ENCODE measurements at places on chromosomes 6 and 20.

- DNase-seq: no peak
These were observed 66.0 kb downstream of the GPR6 start for GRCh38 chr6:110044096-110044495.

- no peak for DNase-seq
These were observed 746.8 kb downstream of the HDGFL1 start for GRCh38 chr6:23316131-23316530.

DNA sequence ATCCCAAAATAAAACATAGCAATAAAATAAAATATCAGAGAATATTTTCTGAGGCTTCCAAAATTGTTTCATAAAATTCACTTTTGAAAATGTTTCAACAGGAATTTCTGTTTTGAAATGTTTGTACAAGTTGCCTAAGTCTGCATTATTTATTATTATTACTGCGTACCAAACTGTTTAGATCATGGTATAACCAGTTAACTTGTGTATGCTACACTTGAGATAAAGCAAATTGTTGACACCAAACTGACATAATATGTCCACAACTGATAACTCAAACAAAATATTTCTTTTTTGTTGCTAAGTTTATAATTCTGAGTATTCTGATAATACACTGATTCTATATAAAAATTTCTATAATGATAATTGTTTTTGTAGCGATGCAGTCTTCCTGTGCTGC, 531.8 kb upstream of the EYS start:
- no peak for DNase-seq

DNA sequence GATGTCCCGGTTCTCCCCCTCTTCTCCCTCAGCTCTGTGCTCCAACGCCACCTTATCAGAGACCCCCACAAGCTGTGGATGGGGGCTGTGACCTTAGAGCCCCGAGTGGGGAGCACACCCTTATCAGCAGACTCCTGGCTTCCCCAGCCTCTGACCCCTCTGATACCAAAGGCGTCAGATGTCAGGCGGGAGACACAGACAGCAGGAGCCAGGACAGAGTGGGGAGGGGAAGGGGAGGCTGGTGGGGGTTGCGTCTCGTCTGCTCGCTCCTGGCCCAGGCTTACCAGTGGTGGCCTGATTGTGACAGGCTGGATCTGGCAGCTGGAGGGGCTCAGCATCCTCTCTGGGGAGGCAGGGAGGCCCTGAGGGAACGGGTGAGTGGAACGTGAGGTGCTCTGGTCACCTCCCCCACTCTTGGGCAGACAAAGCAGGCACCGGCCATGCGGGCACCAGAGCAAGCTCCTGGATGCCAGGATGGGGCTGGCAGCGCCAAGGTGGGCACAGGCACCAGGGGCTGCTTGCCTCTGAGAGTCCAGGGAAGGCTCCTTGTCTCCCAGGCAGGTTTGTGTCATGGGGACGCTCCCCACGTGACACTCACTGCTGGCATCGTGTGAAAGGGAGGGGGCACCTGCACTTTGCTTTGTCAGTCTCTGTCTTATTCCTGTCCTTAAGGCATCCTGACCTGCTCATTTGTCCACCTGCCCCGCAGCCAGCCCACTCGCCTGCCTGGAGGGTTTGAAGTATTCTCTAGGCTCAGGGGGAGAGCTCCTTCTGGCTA, 27.8 kb upstream of the GATA5 start:
- no peak for DNase-seq

DNA sequence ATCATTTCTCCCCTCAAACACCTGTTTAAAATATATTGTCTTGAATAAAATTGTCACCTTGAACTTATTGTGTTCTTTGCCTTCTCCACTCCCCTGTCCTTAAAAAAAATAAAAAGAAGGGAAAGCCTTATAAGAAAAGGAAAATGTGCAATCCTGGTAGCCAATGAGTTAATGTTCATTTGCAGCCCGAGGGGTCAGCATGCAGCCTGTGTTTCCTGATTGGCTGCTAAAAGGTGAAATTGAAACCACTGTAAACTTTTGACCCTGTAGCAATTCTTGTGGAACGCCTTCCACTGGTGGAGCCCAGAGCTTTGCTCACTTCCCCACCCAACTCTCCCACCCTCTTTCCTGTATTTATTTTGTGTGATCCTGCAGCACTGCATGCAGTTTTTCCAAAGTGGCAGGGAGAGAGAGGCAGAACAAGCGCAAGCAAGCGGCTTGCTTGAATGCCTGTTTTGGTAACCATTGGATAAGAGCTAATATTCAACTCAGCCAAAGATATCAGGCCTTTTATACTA, 74.9 kb downstream of the NCOA3 start:
- DNase-seq: peak; percentile 72

- no peak for DNase-seq
These were observed 18.3 kb downstream of the SDCBP2 start for GRCh38 chr20:1310506-1311190.

- no peak for DNase-seq
These were observed 137.5 kb upstream of the SHLD1 start for GRCh38 chr20:5612581-5613301.

- DNase-seq: no peak
These were observed 356 bp downstream of the TBXT start for GRCh38 chr6:166167258-166167731.

DNA sequence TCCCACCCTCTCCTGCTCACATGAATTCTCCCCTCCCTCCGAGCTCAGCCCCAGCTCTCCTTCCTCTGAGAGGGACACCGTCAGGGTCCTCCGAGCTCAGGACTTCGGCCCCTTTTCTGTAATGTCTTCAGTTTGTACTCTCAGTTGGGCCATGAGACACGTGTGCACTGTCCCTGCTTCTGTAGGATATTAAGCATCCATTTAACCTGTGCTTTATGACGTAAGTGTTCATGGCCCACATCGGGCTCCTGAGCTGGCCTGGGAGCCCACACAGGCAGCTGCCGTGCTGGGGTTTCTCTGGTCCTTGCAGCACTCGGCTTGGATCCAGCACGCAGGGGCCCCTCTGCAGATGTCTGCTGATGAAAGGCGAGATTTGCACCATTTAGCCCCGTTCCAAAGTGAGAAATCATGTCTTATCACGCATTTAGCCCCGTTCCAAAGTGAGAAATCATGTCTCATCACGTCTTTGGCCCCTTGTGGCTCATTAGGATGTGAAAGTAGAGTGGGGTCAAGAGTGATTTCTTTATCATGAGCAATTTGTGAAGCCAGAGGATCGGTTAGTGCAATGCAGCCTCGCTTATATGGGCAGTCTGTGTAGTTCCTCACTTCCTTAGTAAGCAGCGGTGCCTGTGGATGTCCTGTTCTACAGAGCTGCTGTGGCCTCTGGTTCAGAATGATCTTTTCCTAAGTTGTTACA, 25.3 kb downstream of the DUSP22 start:
- DNase-seq: no peak

DNA sequence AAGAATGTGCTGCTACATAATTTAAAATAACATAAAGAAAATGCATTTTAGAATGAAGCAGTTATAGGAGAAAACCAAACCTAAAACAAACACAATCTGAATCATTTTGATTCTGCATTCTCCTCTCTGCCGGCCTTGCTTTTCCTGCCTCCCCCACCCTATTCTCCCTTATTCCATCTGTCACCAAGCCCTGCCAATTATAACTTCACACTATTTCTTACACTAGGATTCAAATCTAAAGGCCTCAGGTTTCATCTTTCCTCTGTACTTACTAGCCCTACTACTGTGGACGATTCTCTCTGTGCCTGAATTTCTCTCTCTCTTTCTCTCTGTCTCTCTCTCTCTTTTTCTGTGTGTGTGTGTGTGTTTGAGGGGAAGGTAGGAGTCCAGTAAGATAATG, 18.7 kb upstream of the PRIM2 start:
- no peak for DNase-seq

GRCh38 chr20:3430376-3431069, 23.1 kb upstream of the DNAAF9 start:
- DNase-seq: peak; percentile 14

DNA sequence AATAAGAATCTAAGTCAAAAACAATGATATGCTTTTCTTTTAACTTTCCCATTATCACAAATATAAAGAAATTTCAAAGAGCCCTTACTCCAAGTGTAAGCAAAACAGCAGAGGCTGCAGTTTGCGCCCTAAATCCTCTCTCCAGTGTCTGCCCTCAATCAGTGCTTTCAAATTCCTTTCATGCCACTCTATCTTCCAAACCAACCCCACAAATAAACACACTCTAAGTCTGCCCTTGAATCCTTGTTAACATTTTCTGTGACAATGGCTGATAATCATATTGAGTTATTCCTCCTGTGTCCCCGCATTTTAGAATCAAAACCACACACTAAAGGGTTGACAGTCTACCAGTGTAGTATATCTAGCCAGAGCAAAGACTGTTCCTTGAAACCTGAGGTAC, 317.9 kb upstream of the MARCKS start:
- no peak for DNase-seq

GRCh38 chr6:169722362-169723199, 1.7 kb downstream of the PHF10 start:
- peak; percentile 63 for DNase-seq

DNA sequence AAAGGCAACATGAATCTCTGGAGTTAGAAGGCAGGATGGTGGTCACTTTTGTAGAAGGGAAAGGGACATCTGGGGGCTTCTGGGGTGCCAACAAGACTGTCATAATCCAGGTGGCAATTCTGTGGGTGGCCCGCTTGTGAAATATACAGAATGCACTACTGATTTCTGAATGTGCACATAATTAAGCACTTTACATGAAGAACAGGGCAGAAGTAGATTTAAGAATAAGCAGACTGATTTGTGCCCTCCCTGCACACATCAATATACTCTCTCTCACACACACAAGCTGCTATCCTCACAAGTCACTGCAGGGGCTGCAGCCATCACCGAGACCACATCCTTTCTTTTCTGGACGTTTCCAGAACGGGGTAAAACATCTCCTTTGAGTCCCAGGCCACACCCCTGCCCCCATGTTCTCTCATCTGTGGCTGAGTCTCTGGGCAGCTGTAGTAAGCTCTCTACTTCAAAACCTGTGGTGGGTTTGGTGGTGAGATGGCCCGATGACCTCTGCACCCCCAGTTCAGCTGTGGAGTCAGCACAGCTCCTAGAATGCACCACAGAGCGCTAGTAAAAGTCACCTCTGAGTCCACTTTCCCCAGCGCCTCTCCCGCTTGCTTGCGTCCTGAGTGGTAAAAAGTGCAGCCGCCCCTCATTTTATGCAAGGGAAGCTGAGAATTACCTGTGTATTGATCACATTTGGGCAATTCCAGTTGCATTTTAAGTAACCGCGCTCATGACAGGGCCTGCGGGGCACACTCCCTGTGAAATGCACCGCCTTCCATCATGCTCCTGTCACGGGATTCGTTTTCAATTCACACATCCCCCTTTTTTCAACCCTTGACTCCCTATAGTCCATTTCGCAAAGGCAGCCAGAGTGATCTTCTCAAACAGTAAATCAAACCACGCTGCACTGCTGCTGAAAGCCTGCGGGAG, 115.5 kb downstream of the NFATC2 start:
- no peak for DNase-seq

GRCh38 chr6:108660251-108660650, 99.5 kb downstream of the FOXO3 start:
- no peak for DNase-seq

DNA sequence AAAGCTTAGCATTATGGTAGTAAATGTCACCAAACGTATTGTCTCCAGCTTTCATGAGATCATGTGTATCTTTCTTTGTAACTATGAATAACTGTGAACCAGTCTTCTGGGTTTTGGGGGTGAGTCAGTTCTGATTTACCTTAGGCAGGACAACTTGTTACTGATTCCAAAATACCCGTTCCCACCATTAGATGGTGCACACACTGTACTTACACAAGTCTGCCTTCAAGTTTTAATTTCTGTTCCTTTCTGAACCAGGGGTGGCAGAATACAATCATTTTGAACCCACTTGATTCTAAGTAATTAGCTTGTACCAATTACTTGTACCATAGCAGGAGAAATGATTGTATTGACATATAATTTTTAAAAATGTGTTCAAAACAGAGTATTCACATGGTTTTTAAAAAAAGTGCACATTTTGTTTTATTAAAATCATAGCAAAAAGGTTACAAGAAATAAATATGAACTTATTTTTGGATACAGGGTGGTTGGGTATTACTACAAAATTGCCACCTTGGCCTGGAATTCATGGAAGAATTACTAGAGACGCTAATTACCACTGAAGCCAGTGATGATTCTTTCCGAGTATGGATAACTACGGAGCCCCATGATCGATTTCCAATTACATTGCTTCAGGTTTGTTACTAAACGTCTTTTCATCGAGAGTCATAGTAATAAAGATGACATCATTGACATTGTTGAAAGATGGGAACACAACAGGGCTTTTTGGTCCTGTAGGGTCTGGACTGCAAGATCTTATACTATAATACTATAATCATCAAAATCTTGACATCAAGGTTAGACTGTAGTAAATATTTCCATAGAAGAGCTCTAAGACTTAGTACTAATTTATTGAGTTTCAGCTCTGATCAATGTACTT, 75.2 kb upstream of the GLP1R start:
- DNase-seq: peak; percentile 87

DNA sequence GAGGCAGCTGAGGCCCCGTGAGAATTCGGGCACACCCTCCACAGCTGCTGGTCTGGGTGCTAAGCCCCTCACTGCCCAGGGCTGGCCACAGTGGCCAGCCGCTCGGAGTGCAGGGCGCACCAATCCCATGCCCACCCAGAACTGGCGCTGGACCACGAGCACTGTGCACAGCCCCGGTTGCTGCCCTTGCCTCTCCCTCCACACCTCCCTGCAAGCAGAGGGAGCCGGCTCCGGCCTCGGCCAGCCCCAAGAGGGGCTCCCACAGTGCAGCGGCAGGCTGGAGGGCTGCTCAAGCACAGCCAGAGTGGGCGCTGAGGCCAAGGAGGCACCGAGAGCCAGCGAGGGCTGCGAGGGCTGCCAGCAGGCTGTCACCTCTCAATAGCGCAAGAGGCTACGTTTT, 35.0 kb downstream of the CGA start:
- DNase-seq: no peak

GRCh38 chr6:156994215-156995076, 217.3 kb downstream of the ARID1B start:
- no peak for DNase-seq

DNA sequence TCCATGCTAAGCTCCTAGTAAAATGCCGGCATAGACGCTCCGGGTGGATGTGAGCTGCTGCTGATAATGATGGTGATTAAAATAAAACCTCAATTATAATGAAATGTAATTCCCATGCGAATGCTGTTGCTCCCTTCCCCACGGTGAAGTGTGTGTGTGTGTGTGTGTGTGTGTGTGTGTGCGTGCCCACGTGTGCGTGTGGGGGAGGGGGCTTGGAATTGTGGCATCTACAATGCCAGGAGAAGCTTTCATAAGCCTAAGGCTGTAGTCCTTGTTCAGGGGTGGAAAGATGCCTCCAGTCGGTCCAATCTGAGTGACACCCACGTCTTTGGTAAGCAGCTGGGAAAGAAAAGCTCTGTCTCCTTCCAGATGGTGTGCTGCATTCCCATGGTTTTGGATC, 137.9 kb downstream of the CDH26 start:
- no peak for DNase-seq
